ENCODE measurements at places on chromosomes 5 and 9. TPM values are rescaled to one million over a fixed set of nuclear protein-coding genes. Genes with fewer than 3 reads are reported as not detected.

DNA sequence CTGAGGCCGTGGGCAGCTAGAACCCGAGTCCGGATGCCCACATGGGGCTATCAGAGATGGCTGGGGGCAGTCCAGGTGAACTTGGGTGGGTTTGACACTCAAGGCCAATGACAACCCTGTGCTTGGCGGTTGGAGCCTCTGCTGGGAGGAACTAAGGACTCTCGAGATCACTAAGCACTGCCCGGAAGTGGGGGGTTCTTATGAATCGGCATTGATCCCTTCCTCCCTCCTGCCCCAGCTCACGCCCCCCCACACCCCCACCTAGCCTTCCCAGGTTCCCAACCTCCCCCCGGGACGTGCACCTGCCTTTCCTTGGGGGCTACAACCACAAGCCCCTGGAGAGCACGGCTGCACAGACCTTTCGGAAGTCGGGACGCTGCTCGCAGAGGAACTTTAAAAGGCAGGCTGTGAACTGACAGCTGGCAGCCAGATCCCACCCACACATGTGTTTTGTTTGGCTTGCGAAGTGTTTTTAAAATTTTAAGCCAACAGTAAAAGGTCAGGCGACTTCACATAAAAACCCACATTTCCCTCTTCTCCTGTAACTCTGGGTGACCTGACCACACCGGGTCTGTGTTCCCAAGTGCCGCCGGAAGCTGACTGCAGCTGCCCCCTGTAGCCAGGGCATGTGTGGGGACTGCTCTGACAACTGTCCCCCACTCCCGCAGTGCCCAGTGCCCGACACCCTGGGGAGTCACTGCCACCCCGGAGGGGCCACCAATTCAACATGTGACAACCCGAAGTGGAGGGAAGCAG, 5.1 kb upstream of the RALGDS start:
- no peaks in the 10 kb centered on the region for H3K36me3 ChIP-seq
- no peaks in the 10 kb centered on the region for H3K27me3 ChIP-seq
- no peak overlapping the region for H3K27ac ChIP-seq
- peak overlapping the region; percentile 27 for H3K4me3 ChIP-seq
- peaks cover 21% of the 10 kb centered on the region for H3K4me1 ChIP-seq

OBP2B gene
- not detected for total RNA-seq

C9orf152 gene
- under 0.01 TPM for total RNA-seq

DNA sequence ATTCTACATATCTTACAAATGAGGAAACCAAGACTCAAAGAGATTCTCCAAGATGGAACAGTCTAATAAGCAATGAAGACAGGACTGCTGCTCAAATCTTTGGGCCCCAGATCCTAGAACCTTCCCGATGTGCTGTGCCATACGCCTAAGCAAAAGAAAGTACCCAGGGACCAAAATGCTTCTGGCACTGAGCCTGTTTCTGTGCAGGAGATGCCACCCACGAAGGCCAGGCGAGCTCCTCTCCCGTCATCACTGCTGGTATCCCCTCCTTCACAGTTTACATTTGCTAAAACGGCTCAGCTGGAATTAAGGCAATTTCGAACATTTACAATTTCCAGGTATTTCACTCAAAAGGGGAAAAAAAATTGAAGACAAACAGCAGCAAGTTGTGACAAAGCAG, 277.5 kb downstream of the DENND1A start:
- H3K4me1 ChIP-seq, result no peaks in the 10 kb centered on the region
- no peaks in the 10 kb centered on the region for H3K27me3 ChIP-seq
- H3K36me3 ChIP-seq, result no peaks in the 10 kb centered on the region

BARHL1 gene
- total RNA-seq, result not detected

- no peak for DNase-seq
- no peaks in the 10 kb centered on the region for H3K27me3 ChIP-seq
- no peak overlapping the region for H3K4me3 ChIP-seq
Observed at GRCh38 chr5:119212026-119212425, 141.1 kb downstream of the DMXL1 start.

GADD45G gene
- total RNA-seq, result 2.3 TPM

DNA sequence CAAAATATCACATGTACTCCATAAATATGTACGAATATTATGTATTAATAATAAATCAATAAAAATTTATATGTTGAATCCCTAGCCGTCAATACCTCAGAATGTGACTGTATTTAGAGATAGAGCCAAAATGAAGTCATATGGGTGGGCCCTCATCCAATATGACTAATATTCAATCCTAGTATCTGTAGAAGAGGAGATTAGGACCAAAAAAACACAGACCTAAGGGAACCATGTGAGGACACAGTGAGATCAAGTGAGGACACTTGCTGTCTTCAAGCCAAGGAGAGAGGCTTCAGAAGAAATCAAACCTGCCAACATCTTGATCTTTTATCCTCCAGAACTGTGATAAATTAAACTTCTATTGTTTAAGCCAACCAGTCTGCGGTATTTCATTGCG, 3.7 kb upstream of the AMACR start:
- no peak overlapping the region for H3K4me3 ChIP-seq
- H3K36me3 ChIP-seq, result no peaks in the 10 kb centered on the region
- H3K4me1 ChIP-seq, result peaks cover 4% of the 10 kb centered on the region
- no peak overlapping the region for H3K27ac ChIP-seq

DNA sequence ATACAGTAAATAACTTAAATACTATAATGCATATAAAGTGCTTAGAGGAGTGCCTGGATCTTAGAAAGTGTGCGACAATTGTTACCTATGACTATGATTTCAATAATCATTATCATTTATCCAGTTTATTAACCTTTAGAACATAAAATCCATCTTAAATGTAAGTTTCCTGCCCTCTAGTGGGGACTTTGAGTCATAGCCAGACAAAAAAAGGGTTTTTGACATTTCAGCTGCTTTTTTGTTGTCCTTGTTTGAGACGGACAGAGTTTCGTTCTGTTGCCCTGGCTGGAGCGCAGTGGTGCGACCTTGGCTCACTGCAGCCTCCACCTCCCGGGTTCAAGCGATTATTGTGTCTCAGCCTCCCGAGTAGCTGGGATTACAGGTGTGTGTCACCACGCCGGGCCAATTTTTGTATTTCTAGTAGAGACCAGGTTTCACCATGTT, 9.7 kb upstream of the C9orf152 start:
- H3K36me3 ChIP-seq, result no peaks in the 10 kb centered on the region
- no peaks in the 10 kb centered on the region for H3K27me3 ChIP-seq
- H3K4me1 ChIP-seq, result no peaks in the 10 kb centered on the region
- no peak overlapping the region for H3K4me3 ChIP-seq
- H3K27ac ChIP-seq, result no peak overlapping the region

DNA sequence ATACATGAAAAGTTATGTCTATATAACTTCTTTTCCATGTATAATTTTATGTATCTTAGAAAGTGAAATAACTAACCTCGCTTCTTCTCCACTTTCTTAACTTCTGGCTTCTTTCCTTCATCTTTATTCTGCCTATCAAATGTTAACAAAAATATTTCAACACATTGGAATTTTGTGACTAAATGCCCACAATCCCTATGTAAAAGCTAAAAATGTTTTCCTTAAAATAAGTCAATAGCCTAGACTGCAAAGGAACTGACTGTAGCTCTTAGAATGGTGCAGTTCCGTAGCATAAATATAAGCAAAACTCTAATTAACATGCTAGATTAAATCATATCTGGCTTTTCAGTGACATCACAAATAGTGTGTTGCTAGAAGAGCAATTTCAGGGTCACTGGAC, 40.9 kb downstream of the PSIP1 start:
- peak; percentile 39 for DNase-seq
- H3K4me3 ChIP-seq, result no peak overlapping the region
- peaks cover 2% of the 10 kb centered on the region for H3K36me3 ChIP-seq
- no peak overlapping the region for H3K27ac ChIP-seq

RNF130 gene
- total RNA-seq, result 14.7 TPM

Measured in fibroblast of lung (primary cell).